ENCODE measurements at places on chromosomes 12 and 14. TPM values are rescaled to one million over a fixed set of nuclear protein-coding genes. Genes with fewer than 3 reads are reported as not detected.
A peak's percentile ranks its signal among the peaks of the same experiment; 100 is the strongest.

LAG3 gene
- not detected for total RNA-seq

KMT2D gene
- total RNA-seq: 41.3 TPM

GRCh38 chr14:65750906-65751305 lies 338.4 kb downstream of the FUT8 start:
- peaks cover 8% of the 10 kb centered on the region for H3K27me3 ChIP-seq
- H3K27ac ChIP-seq: no peak overlapping the region
- no peak for DNase-seq

DNA sequence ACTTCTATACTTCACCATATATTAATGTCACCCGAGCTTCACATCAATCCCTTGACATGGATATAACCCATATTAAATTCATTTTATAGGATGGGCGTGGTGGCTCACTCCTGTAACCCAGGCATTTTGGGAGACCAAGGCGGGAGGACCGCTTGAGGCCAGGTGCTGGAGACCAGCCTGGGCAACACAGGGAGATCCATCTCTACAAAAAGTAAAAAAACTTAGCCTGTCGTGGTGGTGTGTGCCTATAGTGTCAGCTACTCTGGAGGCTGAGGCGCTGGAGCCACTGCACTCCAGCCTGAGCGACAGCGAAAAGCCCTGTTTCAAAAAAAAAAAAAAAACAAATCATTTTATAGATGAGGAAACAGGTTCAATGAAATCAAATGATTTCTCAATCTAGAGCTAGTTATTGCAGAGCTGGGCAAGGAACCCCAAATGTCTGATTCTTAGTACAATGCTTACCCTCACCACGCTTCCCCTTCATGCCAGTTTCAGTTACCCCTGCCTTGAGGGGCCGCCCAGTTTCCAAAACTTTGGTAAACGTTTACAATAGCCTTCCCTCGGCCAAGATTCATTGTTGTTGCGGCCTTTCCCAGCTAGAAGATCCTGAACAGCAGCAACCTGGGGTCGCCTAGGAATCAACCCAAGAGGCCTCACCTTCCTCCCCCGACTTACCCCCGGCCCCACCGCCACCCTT lies 751 bp downstream of the PSMB5 start:
- no peak for DNase-seq
- H3K36me3 ChIP-seq: peaks cover 24% of the 10 kb centered on the region
- H3K27ac ChIP-seq: peak overlapping the region; percentile 97
- H3K4me3 ChIP-seq: peak overlapping the region; percentile 80
- H3K27me3 ChIP-seq: no peaks in the 10 kb centered on the region
- peaks cover 8% of the 10 kb centered on the region for H3K4me1 ChIP-seq

- no peak overlapping the region for H3K27ac ChIP-seq
- no peaks in the 10 kb centered on the region for H3K36me3 ChIP-seq
- H3K4me3 ChIP-seq: no peak overlapping the region
- peak; percentile 35 for DNase-seq
- no peaks in the 10 kb centered on the region for H3K4me1 ChIP-seq
- H3K27me3 ChIP-seq: no peaks in the 10 kb centered on the region
Observed at GRCh38 chr12:43957732-43958372, 122.0 kb downstream of the TMEM117 start.

- no peaks in the 10 kb centered on the region for H3K4me1 ChIP-seq
- H3K27ac ChIP-seq: no peak overlapping the region
- H3K36me3 ChIP-seq: no peaks in the 10 kb centered on the region
- H3K27me3 ChIP-seq: no peaks in the 10 kb centered on the region
- DNase-seq: peak; percentile 65
Observed at GRCh38 chr14:92460916-92461579, 52.5 kb upstream of the RIN3 start.

- no peak for DNase-seq
- no peak overlapping the region for H3K27ac ChIP-seq
- no peaks in the 10 kb centered on the region for H3K27me3 ChIP-seq
- no peaks in the 10 kb centered on the region for H3K36me3 ChIP-seq
Observed at GRCh38 chr12:116122628-116123027, 154.9 kb downstream of the MED13L start.

GRCh38 chr12:14959463-14959862 lies 1.9 kb downstream of the ARHGDIB start:
- DNase-seq: no peak
- no peaks in the 10 kb centered on the region for H3K36me3 ChIP-seq
- no peak overlapping the region for H3K27ac ChIP-seq

TMEM63C gene
- total RNA-seq: 0.74 TPM

DNA sequence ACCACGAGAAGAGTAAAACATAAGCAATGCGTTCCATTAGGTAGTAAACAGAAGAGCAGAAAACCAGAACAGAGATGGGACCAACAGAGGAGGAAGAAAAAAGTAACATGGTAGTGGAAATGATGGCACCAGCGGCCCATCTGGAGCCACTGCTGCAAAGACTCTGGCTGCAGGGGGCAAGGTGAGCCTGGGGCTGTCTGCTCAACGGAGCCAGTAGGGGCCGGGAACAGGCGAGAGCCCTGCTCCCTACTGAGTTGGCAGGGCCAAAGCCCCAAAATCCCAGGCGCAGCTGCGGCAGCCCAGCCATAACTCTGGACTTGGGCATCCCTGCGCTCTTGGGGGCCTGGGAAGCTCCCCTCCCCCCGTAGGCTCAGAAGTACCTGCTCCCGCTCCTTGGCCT lies 28.5 kb upstream of the PYGL start:
- no peaks in the 10 kb centered on the region for H3K27me3 ChIP-seq
- H3K4me1 ChIP-seq: no peaks in the 10 kb centered on the region
- no peaks in the 10 kb centered on the region for H3K36me3 ChIP-seq
- no peak overlapping the region for H3K27ac ChIP-seq

DNA sequence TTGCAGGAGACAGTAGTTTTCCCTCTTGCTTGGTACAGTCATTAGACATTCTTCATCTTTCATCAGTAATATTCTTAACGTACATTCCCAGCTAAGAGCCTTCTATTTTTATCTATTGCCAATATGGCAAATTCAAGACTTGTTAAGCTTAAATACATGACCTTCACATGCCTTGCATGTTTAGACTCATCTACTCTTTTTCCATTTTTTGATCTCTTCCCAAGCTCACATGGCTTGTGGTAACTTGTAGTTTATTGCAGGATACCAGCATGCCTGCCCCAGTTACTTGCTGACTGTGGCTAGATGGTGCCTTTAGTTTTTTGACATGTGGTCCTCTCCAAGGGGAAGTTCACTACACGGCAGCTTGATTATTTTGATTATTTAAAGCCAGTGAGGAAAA lies 729.0 kb downstream of the SLC6A15 start:
- H3K4me3 ChIP-seq: no peak overlapping the region
- H3K36me3 ChIP-seq: no peaks in the 10 kb centered on the region
- DNase-seq: no peak
- H3K27me3 ChIP-seq: no peaks in the 10 kb centered on the region

DNA sequence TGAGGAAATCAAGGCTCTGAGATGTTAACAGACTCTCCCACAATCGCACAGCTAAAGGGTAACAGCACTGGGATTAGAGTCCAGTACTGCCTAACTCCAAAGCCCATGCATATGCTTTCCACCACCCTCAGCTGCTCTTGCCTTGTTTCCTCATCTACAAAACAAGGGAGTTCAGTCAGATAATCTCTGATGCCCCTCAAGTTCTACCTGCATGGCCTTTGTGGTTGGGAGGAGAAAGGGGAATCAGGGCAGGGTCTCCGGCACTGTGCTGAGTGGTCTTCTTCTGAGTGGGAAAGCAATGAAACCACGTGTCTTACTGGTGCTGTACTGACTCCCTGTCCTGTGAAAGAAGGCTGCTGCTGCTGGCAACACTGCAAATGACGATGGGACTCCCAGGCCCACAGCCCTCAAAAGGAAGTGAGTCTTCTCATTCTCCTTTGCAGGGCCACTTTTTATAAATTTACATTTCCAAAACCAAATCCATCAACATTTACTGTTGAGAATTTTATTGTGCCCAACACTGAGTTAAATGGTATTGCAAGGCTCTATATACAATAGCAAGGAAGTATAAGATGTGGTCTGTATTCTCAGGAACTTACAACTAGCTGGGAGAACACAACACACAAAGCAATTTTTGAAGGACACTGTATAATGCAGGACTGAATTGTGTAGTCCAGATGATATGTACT lies 19.7 kb upstream of the DUSP16 start:
- H3K27ac ChIP-seq: no peak overlapping the region
- DNase-seq: no peak
- no peaks in the 10 kb centered on the region for H3K36me3 ChIP-seq
- H3K4me3 ChIP-seq: no peak overlapping the region
- H3K4me1 ChIP-seq: no peaks in the 10 kb centered on the region

DNA sequence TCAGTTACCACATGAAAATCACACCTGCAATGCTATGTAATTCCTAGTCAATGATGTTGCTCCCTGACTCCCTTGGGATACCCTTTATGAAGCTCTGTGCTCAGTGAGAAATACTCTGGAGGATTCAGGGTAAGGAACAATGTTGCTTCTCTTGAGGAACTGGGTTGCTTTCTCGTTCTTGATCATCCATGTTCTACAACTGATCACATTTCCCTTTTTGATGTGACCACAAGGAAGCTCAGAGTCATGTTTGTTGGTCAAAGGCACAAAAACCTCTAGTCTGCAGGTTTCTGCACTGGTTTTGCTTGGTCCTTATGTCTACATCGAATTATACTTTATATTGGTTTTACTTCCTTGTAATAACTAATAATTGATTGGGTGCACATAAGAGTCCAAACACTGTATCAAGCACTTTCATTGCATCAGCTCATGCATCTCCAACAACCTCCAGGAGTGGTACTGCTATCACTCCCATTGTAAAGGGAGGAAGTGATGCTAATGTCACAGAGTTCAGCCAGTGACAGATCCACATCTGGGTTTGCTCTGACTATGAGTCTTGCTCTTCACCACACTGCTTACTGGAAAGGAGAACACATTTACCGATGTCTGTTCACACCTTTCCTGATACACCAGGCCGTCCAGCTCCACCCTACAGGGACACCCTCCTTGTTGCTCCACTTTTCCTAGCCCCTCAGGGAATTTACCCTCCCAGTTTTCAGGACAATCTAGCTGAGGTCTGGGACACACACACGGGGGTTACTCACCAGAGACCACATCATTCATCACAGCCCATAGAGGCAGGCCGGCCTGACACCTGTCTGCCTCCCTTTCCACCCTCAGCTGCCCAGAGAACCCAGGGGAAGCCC lies 41.0 kb downstream of the CMKLR1 start:
- H3K4me3 ChIP-seq: no peak overlapping the region
- H3K27me3 ChIP-seq: no peaks in the 10 kb centered on the region
- no peaks in the 10 kb centered on the region for H3K36me3 ChIP-seq

DNA sequence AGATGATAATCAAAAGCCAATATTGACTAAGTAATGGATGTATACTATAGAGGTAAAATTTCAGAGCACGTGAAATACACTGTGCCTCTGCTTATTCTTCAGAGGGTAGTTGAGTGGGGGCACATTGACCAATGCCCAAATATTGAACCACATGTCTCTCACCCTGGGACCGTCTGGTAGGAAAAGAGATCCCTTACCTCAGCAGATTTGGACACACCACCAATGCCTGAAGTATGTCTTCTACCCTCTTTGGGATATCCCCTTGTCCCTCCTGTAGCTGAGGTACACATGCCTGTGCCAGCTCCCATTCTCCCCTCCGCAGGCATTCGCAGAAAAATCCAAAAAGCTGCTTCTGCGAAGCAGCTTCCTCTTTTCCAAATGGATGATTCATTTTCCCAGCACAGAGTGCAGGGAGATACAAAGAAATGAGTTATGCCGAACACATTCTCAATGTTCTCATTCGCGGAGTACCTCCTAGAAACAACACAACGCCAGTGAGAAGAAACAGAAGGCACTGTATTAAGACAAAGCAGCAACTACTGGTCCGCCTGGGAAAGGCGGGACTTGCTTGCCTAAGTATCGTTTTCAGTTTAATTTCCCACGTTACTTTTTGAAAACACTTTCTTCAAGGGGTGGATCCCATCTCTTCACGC lies 691 bp downstream of the ZFYVE26 start:
- H3K4me1 ChIP-seq: peaks cover 4% of the 10 kb centered on the region
- H3K27ac ChIP-seq: peak overlapping the region; percentile 84
- peaks cover 16% of the 10 kb centered on the region for H3K36me3 ChIP-seq
- peak; percentile 47 for DNase-seq

- H3K4me1 ChIP-seq: no peaks in the 10 kb centered on the region
- H3K27me3 ChIP-seq: no peaks in the 10 kb centered on the region
- DNase-seq: peak; percentile 71
- no peak overlapping the region for H3K27ac ChIP-seq
- H3K36me3 ChIP-seq: no peaks in the 10 kb centered on the region
- no peak overlapping the region for H3K4me3 ChIP-seq
Observed at GRCh38 chr14:56422703-56423213, 156.8 kb upstream of the TMEM260 start.

DNA sequence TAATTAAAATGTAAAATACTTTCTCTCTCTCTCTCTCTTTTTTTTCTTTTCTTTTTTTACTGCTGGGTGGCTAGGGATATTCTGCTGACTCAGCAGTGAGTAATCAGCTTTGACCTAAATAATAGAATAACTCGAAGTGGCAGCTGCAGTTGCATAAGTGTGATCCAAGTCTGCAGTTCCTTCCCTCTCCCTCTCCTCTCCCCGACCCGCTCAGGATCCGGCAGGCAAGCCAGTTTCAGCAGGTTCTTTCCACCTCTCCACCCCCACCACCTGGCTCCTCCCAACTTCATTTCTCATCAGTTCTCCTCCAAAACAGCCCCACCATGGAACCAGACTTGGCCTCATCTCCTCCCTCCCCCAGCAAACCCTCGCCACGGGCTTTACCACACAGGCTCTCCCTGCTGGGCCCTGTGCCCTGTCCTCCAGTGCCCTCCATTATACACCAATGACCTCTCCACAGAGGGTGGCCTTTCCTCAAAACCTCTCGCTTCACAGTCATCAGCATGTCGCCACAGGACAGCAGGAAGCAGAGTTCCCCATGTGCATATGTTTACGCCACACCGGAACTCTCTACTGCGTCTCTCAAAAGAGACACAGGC lies 22.4 kb downstream of the SLC7A8 start:
- peaks cover 17% of the 10 kb centered on the region for H3K4me1 ChIP-seq
- H3K27me3 ChIP-seq: no peaks in the 10 kb centered on the region
- no peaks in the 10 kb centered on the region for H3K36me3 ChIP-seq
- DNase-seq: no peak

TMEM179 gene
- total RNA-seq: 3.6 TPM

MMP19 gene
- total RNA-seq: not detected

ADCY6 gene
- 60.1 TPM for total RNA-seq

DNA sequence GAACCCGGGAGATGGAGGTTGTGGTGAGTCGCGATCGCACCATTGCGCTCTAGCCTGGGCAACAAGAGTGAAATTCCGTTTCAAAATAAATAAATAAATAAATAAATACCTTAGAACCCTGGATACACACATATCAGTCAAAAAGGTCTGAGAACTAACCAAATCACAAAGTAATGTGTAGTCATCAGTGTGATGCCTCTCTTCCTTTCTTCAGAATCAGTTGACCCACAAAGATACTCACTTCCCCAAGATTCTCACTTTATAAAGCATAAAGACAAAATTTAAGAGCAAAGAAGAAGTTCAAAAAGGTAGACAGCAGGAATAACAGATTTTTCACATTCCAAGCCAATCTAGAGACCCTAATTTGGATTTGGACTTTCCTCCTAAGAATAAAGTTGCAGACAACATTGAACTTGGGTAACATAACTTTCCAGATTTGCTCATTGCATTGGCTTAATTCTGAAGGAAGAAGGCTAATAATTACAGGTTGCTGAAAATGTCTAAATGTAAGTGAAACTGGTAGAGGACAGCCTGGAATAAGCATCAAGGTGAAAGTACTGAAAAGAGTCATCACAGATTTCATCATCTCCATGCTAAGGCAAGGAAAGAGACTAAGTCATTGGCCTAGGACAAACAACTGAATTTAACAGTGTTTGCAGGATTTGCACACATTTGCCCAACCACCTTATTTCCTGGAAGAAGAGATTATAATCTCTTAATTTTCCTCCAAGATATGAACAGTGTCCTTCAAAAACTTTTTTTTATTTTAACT lies 17.4 kb downstream of the TMED10 start:
- no peak for DNase-seq
- no peaks in the 10 kb centered on the region for H3K4me1 ChIP-seq
- peak overlapping the region; percentile 32 for H3K27ac ChIP-seq
- H3K27me3 ChIP-seq: no peaks in the 10 kb centered on the region

CIROP gene
- 0.15 TPM for total RNA-seq

All from cardiac muscle cell (in vitro differentiated cells and primary cell).